ENCODE measurements at places on chromosomes 1 and 21.

GRCh38 chr1:61375082-61375880 lies 292.9 kb downstream of the NFIA start:
- DNase-seq: no peak

GRCh38 chr1:22025368-22026155 lies 24.1 kb downstream of the CELA3A start:
- DNase-seq: peak; percentile 89

- no peak for DNase-seq
These were observed 2.9 kb upstream of the ITGB2 start for GRCh38 chr21:44923480-44924084.

- DNase-seq: no peak
These were observed 12.4 kb upstream of the GPR61 start for GRCh38 chr1:109527098-109527811.

GRCh38 chr1:202680586-202681352 lies 29.5 kb downstream of the SYT2 start:
- no peak for DNase-seq

GRCh38 chr1:60402816-60403215 lies 329.2 kb upstream of the C1orf87 start:
- DNase-seq: no peak

- DNase-seq: no peak
These were observed 103.6 kb downstream of the SPAG17 start for GRCh38 chr1:118081387-118081786.

- DNase-seq: no peak
These were observed 26.0 kb downstream of the PTTG1IP start for GRCh38 chr21:44847261-44848056.

- peak; percentile 47 for DNase-seq
These were observed 66.5 kb upstream of the GADD45A start for GRCh38 chr1:67618285-67619018.

DNA sequence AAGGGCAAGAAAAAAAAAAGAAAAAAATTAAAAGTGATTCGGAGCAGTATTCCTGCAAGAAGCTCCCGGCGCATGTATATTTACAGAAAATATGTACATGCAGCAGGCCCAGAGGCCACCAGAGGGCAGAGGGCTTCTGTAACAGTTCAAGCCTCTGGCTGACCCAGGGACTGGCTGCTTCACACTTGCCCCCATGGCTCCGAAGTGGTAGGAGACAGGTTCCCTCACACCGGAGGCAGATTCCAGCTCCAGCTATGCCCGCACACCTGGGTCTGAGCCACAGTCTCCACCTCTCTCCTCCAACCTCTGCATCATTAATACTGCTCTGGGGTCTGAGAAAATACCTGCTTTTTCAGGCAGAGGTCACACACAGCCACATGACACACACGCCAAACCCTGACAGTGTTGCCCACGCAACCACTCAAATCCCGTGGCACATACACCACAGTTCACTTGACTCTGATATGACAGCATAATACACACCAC lies 2.2 kb upstream of the ARHGAP30 start:
- peak; percentile 40 for DNase-seq

DNA sequence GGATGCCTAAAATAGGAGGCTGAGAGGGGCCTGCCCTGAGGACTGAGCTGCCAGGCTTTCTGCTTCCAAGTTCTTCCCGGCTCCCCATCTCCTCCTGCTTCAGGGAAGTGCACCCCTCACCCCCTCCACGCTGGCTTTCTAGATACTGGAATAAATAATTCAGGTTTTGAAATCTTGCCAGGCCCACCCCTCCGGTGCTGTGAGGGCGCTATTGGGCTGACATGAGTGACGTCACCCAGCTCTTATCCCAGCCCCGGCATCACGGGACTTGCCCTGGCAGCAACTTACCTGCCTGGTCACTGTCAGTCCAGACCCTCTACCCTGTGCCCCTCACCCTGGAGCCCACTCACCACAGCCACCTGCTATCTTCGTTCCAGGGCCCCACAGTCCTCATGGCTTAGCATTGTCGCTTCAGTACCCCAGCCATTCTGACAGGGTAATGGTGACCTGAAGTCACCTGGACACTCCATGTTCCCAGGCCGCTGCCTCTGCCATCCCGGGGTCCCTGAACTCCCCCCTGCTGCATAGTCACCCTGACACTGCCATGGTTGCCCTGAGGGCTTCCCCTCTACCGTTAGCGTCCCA lies 819 bp upstream of the GPR3 start:
- peak; percentile 54 for DNase-seq

DNA sequence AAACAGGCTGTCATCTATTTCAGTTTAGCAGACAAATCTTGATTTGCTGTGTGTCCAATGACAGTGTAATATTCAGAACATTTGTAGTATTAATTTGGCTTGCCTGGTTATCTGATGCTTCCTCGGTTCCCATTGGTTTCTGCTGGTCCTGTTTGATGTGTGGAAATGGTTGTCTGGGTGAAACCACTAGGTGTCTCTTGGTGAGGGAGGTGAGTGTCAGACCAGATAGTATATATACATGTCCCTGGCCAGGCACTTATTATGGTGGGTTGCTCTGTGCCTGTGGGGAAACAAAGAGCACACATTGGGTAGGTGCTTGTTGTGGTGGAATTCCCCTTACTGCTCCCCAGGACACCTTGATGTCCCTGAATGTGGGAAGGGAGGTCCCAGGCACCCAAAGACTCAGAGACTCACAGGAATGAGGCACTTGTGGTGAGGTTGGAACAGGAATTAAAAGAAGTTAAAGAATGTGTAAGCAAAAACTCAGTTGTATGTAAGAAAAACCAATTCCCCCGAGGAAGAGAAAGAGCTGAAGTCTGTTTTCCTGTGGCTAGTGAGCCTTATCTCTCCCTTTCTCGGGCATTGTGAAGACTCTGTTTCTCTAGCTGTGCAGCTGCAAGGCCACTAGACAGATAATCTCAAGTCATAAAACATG lies 1519.1 kb downstream of the BRINP3 start:
- DNase-seq: no peak

GRCh38 chr1:89112871-89113613 lies 12.9 kb downstream of the GBP2 start:
- no peak for DNase-seq

DNA sequence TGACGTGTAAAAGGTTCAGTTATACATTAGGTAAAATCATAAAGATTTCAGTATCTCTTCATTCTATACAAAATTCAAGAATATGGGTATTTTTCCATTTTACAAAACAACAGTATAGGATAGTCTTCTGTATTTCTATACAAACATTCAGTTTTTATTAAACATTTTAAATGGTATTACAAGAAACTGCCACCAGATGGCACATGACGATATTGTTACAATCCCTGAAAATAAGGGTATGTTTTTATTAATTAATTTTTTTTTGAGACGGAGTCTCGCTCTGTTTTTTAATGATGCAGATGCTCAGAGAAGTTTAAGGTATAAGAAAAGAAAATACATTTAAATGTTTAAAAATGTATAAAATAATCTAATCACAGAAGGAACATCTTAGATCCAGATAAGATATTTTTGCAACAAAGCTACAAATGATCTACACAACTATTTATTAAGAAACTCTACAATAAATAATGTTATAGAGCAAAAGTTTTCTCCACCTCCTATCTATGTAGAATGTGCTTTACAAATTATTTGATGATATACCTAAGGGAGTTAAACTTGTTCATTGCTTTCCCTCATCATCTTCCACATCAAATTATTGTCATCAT lies 23.5 kb upstream of the RSBN1 start:
- peak; percentile 53 for DNase-seq

DNA sequence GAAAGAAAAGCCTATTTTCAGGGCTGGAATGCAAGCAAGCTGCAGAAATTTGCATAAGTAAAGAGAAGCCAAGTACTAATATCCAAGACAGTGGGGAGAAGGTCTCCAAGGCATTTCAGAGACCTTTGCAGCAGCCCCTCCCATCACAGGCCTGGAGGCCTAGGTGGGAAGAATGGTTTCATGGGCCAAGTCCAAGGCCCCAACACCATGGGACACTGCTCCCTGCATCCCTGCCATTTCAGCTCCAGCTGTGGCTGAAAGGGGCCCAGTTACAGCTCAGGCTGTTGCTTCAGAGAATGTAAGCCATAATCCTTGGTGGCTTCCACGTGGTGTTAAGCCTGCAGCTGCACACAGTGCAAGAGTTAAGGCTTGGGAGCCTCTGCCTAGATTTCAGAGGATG lies 16.9 kb upstream of the COL6A1 start:
- no peak for DNase-seq

DNA sequence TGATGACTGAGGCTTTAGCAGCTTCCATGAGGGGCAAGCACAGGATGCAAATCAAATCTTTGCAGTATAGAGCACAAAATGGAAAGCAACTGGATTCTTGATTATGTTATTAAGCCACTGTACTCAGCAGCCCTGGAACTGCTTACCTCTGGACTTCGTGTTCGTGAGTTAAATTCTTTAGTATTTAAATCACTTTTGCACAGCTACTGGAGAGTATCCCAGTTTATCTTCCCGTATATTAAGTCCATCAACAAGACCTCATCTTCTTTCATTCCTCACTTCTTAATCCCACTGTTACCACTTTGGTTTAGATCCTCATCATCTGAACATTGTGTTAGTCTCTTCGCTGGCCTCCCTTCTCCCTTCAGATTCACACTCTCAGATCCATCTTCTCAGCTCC lies 108.9 kb downstream of the GREM2 start:
- DNase-seq: no peak

- peak; percentile 23 for DNase-seq
These were observed 81.1 kb downstream of the LHX4 start for GRCh38 chr1:180311011-180311730.

GRCh38 chr1:84027368-84027767 lies 28.4 kb upstream of the TTLL7 start:
- DNase-seq: no peak

DNA sequence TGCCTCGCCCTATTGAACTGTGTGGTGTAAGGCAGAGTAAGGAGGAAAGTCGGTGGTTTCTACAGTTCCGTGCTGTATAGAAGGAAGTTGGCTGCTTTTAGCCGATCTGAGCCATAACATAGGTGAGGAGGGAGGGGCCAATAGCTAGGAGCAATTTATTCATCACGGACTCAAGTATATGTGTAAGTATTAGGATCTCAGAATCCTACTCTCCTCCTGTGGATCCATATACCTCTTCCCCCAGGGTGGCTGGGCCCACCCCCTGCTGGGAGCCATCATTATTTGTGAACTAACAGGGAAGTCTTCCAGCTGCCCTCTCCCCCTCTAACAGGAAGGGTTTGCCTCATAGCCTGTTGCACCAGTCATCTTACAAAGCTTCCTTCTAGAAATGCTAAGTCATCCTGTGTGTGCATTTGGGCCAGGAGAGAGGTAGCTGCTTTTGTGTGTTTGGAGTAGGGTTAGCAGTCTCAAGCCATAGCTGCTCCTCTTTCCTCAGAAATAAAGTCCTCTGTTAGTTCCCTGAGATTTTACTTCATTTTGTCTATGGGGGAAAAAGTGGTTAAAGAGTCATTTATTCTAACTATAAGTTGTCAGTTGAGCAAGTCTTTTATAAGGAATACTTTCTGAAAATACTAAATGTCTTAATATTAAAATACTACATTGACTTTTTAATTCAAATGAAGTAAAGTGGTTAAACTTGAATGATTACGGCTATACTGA lies 14.9 kb upstream of the CENPS start:
- peak; percentile 17 for DNase-seq

DNA sequence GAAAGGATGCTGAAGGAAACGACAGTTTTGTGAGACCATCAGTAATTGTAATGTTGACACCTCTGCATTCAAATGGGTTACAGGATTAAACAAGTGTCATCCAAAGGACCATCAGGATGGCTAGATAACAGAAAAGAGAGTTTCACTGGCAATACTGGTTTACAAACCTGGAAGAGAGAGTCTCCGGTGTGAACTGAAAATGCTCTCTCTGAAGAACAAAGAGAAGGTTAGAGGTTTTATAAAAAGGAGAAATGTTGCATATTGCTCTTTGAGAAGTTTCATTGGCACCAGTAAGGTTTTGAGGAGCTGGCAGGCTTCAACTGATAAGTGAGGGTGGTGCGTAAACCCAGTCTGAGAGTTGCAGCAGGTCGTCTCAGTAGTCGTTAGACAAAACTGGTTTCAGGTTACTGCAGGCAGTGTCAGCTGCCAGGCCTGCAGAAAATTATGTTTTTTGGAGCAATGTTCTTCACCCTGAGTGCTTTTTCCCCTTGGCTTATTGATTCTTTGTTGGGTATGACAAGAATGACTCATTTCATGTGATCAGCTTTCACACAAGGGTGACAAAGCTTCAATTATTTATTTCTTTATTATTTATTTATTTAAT lies 42.2 kb downstream of the KCNK1 start:
- DNase-seq: no peak

DNA sequence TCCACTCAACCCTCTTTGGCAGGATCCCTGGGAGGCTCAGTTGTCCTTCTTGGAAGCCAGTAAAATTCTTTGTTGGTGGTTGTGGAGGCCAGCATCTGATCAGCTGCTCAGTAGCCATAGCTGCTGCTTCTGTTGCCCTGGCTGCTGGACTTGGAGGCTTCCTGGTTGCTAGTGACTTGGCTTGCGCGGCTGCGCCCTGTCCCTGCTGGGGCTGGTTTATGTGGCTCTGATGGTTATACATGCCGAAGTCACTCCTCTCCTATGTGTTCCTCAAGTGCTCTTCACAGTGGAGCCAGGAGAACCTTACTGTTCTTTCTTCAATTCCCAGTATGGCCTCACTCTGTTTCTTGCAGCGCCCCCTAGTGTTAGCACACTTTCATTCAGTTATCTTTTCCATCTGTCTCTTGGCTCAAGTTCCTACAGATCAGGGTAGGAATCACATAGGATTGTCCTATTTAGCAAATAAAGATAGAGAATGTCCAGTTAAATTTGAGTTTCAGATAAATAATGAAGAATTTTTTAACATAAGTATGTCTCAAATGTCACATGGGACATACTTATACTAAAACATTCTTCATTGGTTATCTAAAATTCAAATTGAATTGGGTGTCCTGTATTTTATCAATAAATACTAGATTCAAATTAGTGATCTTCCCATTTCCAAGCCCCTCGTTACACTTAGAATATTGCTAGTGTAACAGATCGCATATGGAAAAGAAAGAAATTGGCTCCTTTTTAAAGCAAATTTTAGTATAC lies 176.5 kb downstream of the TGFB2 start:
- DNase-seq: peak; percentile 61

DNA sequence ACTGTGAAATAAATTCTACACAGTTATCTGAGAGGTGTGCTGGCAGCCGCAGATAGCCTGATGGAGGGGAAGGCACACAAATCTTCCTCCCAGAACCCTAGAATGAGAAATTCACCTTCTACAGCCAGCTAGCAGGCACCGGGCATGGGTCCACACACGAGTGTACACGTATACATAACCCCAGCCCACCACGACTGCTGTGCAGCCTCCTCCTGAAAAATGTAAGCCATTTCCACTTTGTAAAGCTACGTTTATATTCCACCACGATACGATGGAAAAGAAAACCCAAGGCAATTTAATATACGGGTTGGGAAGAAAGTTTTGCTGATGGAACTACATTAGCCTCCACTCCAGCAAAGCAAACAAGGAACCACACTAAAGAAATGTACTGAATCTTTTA lies 1.8 kb downstream of the BTG3 start:
- no peak for DNase-seq
